ENCODE measurements at places on chromosomes 1 and 21.
A peak's percentile ranks its signal among the peaks of the same experiment; 100 is the strongest.

DNA sequence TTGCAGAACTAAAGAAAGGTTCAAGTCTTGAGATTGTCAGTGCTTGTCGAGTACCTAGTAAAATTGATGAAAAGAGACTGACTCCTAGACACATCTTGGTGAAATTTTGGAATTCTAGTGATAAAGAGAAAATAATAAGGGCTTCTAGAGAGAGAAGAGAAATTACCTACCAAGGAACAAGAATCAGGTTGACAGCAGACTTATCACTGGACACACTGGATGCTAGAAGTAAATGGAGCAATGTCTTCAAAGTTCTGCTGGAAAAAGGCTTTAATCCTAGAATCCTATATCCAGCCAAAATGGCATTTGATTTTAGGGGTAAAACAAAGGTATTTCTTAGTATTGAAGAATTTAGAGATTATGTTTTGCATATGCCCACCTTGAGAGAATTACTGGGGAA lies 16.3 kb downstream of the L1TD1 start:
- DNase-seq = no peak

- DNase-seq = no peak
Measured at GRCh38 chr1:186859995-186860394, 31.2 kb downstream of the PLA2G4A start.

DNA sequence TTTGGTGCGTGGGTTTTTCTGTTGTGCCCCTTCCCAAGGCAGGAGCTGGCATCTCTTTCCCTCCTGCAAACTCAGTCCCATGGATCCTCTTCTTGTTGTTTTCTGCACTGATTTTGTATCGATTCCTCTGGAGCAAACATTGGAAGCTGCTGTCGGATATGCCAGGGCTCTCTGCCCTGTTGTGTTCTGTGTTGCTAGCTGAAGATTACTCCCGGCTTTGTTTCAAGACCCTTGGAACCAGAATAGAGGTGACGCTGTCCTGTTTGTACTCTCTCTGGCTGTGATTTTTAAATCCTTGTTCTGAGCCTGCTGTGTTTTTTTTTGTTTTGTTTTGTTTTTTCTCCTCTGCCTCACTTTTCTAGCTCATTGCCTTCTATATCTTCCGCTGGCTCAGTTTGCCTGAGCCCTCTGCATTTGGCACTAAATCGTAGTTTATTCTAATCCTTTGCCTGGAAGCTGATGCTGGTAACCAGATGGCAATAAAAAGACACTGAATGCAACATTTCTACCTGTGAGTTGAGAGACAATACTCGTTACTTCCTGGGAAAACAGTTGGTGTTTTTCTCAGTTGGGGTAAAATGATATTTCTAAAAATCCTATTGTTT lies 67.0 kb downstream of the BACH1 start:
- DNase-seq = peak; percentile 36

GRCh38 chr21:32452641-32453040 lies 40.1 kb downstream of the EVA1C start:
- DNase-seq = no peak

- DNase-seq = no peak
Measured at GRCh38 chr1:234619071-234619480, 9.1 kb upstream of the IRF2BP2 start.

GRCh38 chr21:35801391-35801790 lies 258.9 kb downstream of the SETD4 start:
- DNase-seq = no peak

GRCh38 chr1:206770531-206771337 lies at the start of gene IL19:
Gene IL19 (plus strand): TSS chr1:206770773. CDS start chr1:206836663, 65,890 bp downstream.
- DNase-seq = no peak

DNA sequence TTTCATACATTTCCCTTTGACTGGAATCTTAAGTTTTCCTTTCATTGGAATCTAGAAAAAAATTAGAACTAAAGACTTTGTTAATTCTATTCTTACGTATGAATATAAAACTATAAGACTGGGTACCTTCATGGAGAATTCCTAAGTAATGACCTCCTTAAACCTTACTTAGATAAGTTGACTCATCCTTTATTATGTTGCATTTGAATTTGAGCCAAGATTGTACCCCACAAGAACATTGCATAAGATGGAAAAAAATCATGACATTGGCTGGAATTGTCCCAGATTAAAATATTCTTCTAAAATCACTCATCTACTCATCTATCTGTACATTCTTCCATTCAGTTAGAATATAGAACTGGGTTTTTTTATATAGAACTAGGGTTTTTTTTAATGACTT lies 137.4 kb downstream of the C1orf21 start:
- DNase-seq = no peak

GRCh38 chr1:14660801-14661200 lies 62.3 kb downstream of the KAZN start:
- no peak for DNase-seq

- no peak for DNase-seq
Measured at GRCh38 chr1:183696981-183697380, 43.9 kb upstream of the APOBEC4 start.

- no peak for DNase-seq
Measured at GRCh38 chr1:10694274-10694632, 102.2 kb downstream of the CASZ1 start.

DNA sequence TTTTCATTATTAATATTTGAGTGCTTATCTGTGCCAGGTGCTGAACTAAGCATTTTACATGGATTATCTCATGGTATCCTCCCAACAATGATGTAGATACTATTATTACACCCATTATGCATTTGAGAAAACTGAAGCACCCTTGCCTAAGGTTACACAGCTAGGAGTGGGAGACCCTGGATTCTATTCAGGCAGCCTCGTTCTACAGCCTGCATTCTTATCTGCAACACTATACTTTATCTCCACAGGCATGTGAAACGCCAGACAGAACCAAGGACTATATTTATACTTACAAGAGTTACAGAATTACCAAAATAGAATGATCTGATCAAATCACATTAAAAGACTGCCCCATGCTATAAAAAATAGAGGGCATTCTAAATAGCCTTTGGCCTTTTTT lies 22.4 kb downstream of the LPAR3 start:
- no peak for DNase-seq
